ENCODE measurements at places on chromosomes 5 and 9.

DNA sequence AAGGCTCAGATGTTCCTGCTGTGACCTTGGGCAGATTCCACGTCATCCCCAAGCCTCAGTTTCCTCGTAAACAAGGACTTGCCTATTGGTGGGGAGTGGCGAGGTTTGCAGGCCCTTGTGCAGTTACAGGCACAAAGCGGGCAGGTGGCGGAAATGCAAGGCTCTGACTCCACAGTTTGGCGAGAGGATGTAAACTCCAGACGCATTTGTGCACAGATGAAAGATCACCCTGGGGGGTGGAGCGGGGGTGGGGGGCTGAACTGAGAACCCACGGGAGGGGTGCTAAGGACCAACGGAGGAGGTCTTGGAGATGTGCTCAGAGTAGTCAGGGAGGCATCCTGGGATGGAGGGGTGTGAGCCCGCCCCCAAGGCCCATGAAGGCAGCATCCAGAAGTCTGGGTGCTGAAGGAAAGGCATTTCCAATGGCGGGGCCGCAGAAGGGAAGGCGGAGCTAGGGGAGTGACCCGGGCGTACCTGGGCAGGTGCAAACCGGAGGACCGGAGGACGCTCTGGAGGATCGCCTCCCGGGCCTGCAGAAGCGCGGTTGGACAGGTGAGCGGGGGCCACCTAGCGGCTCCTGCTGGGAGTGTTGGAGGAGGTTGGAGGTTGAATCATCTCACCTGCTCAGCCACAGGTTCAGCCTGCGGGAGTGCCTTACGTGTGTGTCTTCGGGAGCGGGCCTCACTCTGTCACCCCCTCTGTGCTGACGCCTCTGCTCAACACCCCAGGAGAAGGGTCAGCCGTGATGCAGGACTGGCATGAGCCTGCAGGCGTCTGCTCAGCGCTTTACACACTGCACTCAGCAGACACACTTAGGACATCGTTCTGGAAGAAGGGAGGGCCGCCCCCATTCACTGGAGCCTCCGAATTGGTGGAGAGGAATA, 1.9 kb upstream of the FIBCD1 start:
- no peak overlapping the region for H3K27ac ChIP-seq
- H3K36me3 ChIP-seq, result peaks cover 3% of the 10 kb centered on the region
- H3K27me3 ChIP-seq, result peaks cover 42% of the 10 kb centered on the region
- no peak overlapping the region for H3K4me3 ChIP-seq
- DNase-seq, result peak; percentile 76
- peaks cover 12% of the 10 kb centered on the region for H3K4me1 ChIP-seq

- no peak overlapping the region for H3K4me3 ChIP-seq
- no peaks in the 10 kb centered on the region for H3K27me3 ChIP-seq
- H3K36me3 ChIP-seq, result no peaks in the 10 kb centered on the region
- H3K27ac ChIP-seq, result no peak overlapping the region
- no peak for DNase-seq
Measured at GRCh38 chr9:14529054-14529453, 164.2 kb downstream of the ZDHHC21 start.

GRCh38 chr9:35869621-35870216, 482 bp downstream of the OR13J1 start:
- no peaks in the 10 kb centered on the region for H3K36me3 ChIP-seq
- H3K4me3 ChIP-seq, result no peak overlapping the region
- no peak for DNase-seq
- H3K4me1 ChIP-seq, result no peaks in the 10 kb centered on the region
- peaks cover under 1% of the 10 kb centered on the region for H3K27me3 ChIP-seq

GRCh38 chr5:116947691-116948528, 373.3 kb upstream of the SEMA6A start:
- no peak overlapping the region for H3K4me3 ChIP-seq
- H3K36me3 ChIP-seq, result no peaks in the 10 kb centered on the region
- H3K4me1 ChIP-seq, result no peaks in the 10 kb centered on the region
- peak; percentile 57 for DNase-seq
- no peaks in the 10 kb centered on the region for H3K27me3 ChIP-seq
- H3K27ac ChIP-seq, result no peak overlapping the region

GRCh38 chr9:126062158-126062886, 264.3 kb upstream of the MVB12B start:
- H3K36me3 ChIP-seq, result no peaks in the 10 kb centered on the region
- no peaks in the 10 kb centered on the region for H3K27me3 ChIP-seq
- H3K27ac ChIP-seq, result no peak overlapping the region
- H3K4me1 ChIP-seq, result no peaks in the 10 kb centered on the region

- no peaks in the 10 kb centered on the region for H3K36me3 ChIP-seq
- no peaks in the 10 kb centered on the region for H3K4me1 ChIP-seq
- DNase-seq, result peak; percentile 4
- H3K4me3 ChIP-seq, result no peak overlapping the region
- H3K27me3 ChIP-seq, result peaks cover 15% of the 10 kb centered on the region
Measured at GRCh38 chr5:172498431-172499129, 44.3 kb upstream of the SH3PXD2B start.

GRCh38 chr9:107211284-107211923, 71.7 kb upstream of the RAD23B start:
- H3K4me1 ChIP-seq, result peaks cover 16% of the 10 kb centered on the region
- H3K27me3 ChIP-seq, result peaks cover 9% of the 10 kb centered on the region
- no peaks in the 10 kb centered on the region for H3K36me3 ChIP-seq
- H3K27ac ChIP-seq, result no peak overlapping the region

GRCh38 chr9:133538851-133539833, 4.6 kb downstream of the ADAMTSL2 start:
- H3K4me3 ChIP-seq, result no peak overlapping the region
- no peaks in the 10 kb centered on the region for H3K36me3 ChIP-seq
- peaks cover 7% of the 10 kb centered on the region for H3K27me3 ChIP-seq
- H3K27ac ChIP-seq, result no peak overlapping the region

DNA sequence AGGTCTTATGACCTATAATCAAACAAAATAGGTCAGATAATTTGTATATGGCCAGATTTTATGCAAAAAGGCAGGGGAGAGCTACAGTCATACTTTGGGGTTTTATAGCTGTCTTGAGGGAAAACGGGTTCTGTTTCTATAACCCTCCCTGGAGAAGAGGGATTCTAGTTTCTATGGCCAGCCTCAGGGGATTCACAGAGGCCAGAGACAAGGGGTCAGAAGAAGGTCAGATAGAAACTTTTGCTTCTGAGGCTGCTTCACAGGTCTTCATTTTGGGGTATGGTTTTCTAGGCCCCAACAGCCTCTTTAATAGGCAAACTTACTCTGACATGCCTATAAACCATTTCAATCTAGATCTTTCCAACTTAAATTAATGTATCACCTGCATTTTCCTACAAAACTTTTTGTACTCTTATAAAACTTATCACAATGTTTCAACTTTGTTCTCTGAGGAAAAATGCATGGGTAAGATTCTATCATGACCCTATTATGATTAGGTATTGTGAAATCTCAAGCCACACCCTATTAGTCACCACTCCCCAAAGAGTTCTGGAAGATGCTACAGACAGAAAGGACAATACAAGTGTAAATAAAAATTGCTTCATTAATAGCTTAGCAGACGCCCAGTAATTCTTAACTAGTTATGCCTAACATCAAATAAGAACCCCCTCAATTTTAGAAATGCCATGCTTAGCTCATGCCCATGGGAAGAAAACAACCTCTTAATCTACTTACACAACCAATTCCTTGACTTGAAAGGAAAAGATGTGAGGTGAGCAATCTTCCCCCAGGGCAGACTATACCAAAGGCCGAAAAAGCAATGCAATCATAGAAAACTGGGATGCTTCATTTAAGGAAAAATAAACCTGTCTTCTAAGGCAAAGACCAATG, 396.6 kb downstream of the TLR4 start:
- DNase-seq, result no peak
- no peak overlapping the region for H3K4me3 ChIP-seq
- H3K27ac ChIP-seq, result no peak overlapping the region
- no peaks in the 10 kb centered on the region for H3K4me1 ChIP-seq
- no peaks in the 10 kb centered on the region for H3K36me3 ChIP-seq
- H3K27me3 ChIP-seq, result no peaks in the 10 kb centered on the region

DNA sequence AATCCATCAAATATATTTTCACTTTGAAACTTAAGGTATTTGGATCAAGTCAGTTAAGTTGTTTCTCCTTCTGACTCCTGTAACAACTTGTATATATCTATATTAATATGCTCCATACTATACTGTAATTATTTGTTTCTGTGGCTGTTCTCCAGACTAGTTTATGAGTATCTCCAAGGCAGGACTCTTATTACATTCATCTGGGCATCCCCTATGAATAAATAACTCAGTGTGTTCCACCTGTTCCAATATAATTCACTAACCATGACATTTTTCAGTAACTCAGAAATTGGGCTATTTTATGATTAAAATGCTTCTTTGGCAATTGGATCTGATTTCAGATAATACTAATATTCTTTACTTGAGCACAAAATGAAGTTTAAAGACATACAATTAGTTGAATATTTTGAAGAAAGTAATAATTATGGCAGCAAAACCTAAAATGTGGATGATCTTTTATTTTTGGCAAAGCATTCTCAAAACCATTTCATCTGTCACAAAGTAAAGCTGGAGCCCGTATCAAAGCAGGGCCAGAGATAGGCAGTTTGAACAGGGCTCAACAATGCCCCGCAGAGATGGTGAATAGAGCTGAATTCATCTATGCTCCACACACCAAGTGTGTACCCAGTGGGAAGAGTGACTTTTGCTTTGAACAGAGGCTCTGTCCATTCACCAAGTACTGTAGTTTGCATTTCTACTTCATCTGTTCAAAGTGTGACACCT, 314.3 kb downstream of the PDE4D start:
- H3K27me3 ChIP-seq, result peaks cover 9% of the 10 kb centered on the region
- H3K4me1 ChIP-seq, result no peaks in the 10 kb centered on the region
- DNase-seq, result no peak
- H3K4me3 ChIP-seq, result no peak overlapping the region
- H3K36me3 ChIP-seq, result no peaks in the 10 kb centered on the region
- no peak overlapping the region for H3K27ac ChIP-seq

DNA sequence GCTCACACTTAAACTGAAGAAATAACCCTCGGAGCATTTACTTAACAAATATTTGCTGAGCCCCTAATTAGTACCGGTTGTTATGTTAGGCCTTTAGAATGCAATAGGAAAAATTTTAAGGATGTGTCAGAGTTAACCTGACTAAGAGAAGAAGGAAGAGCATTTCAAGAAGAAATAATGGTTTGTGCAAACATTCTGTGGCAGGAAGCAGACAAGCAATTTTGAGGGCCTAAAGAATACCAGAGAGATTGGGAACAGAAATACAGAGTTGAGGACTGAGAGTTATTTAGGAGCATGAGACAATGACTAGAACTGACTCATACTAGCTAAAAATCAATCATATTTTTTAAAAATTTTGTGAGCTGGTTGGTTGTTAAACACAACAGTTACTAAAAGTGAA, 218.8 kb downstream of the PRR16 start:
- no peak for DNase-seq
- no peak overlapping the region for H3K27ac ChIP-seq
- no peak overlapping the region for H3K4me3 ChIP-seq
- no peaks in the 10 kb centered on the region for H3K4me1 ChIP-seq

GRCh38 chr5:112857866-112858265, 3.2 kb upstream of the SRP19 start:
- H3K4me1 ChIP-seq, result peaks cover 21% of the 10 kb centered on the region
- H3K27me3 ChIP-seq, result peaks cover 25% of the 10 kb centered on the region
- no peak for DNase-seq
- H3K4me3 ChIP-seq, result no peak overlapping the region

DNA sequence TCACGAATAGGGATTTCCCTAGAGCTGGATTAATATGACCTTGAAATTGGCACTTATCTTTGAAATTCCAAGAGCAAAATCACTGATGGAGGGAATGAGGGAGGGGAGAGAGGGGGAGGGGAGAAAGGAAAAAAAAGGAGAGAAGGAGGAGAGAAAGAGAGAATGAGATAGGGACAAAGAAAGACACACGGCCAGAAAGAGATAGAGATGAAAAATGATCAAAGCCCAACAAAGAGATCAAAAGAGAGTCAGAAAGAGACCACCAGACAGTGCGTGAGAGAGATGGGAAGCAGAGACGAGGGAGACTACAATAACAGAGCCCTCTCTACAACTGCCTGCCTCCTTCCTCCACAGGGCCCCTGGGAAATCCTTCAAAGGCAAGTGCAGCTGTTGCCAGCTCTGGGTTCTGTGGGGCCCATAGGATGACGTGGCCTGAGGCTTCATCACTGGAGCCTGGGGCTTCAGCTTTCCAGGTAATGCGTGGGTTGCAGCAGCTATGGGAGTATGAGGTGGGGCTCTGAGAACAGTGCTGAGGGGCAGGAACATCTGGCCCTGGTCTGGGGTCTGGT, 58.3 kb upstream of the SHB start:
- no peaks in the 10 kb centered on the region for H3K36me3 ChIP-seq
- H3K27ac ChIP-seq, result no peak overlapping the region
- no peak for DNase-seq
- H3K4me3 ChIP-seq, result no peak overlapping the region
- H3K27me3 ChIP-seq, result peaks cover 16% of the 10 kb centered on the region

GRCh38 chr5:68336200-68336599, 120.6 kb downstream of the PIK3R1 start:
- no peak overlapping the region for H3K4me3 ChIP-seq
- H3K27ac ChIP-seq, result no peak overlapping the region
- DNase-seq, result no peak
- no peaks in the 10 kb centered on the region for H3K36me3 ChIP-seq
- H3K27me3 ChIP-seq, result no peaks in the 10 kb centered on the region

GRCh38 chr9:38033941-38034340, 35.1 kb downstream of the SHB start:
- no peaks in the 10 kb centered on the region for H3K36me3 ChIP-seq
- no peak for DNase-seq
- no peak overlapping the region for H3K27ac ChIP-seq
- H3K4me3 ChIP-seq, result no peak overlapping the region
- H3K27me3 ChIP-seq, result no peaks in the 10 kb centered on the region

- no peak overlapping the region for H3K27ac ChIP-seq
- DNase-seq, result no peak
- no peak overlapping the region for H3K4me3 ChIP-seq
- no peaks in the 10 kb centered on the region for H3K27me3 ChIP-seq
- H3K36me3 ChIP-seq, result peaks cover 34% of the 10 kb centered on the region
Measured at GRCh38 chr5:75465480-75465879, 45.9 kb downstream of the CERT1 start.

- H3K27me3 ChIP-seq, result peaks cover 13% of the 10 kb centered on the region
- H3K27ac ChIP-seq, result no peak overlapping the region
- H3K36me3 ChIP-seq, result no peaks in the 10 kb centered on the region
- no peak for DNase-seq
Measured at GRCh38 chr5:6704361-6704851, 8.8 kb upstream of the TENT4A start.

GRCh38 chr9:15231788-15232635, 75.0 kb downstream of the TTC39B start:
- H3K27me3 ChIP-seq, result no peaks in the 10 kb centered on the region
- H3K4me3 ChIP-seq, result no peak overlapping the region
- DNase-seq, result no peak
- H3K27ac ChIP-seq, result no peak overlapping the region
- H3K4me1 ChIP-seq, result peaks cover 12% of the 10 kb centered on the region

DNA sequence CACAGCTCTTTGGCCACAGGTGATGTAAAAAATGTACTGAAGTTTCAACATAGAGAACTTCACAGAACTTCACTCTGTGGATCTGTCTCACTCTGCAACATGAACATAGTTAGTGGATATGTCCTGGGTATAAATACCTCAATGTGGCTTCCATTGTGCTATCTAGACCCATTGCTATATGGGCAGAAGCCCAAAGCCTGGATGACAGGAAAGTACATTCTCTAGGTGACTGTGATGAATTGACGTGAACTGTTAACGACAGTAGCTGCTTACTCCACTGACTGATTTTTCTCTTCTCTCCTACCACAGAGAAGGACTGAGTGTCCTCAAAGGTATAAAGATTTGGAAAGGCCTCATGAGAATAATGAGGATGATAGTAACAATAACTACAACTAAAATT, 270.1 kb upstream of the FTMT start:
- no peaks in the 10 kb centered on the region for H3K27me3 ChIP-seq
- no peak overlapping the region for H3K4me3 ChIP-seq
- H3K4me1 ChIP-seq, result no peaks in the 10 kb centered on the region
- H3K27ac ChIP-seq, result no peak overlapping the region
- no peaks in the 10 kb centered on the region for H3K36me3 ChIP-seq

Data from activated CD4-positive, alpha-beta memory T cell treated with anti-CD3 and anti-CD28 coated beads, Interleukin-2, amount 10 ng/mL, durations not matched to agents 7 days and 5 days (primary cell).